ENCODE measurements at places on chromosomes 3 and 15.

GRCh38 chr15:93239591-93239990 is 150.6 kb upstream of the RGMA start:
- DNase-seq = no peak

- DNase-seq = no peak
Measured at GRCh38 chr3:69092030-69092516, 7.3 kb downstream of the ARL6IP5 start.

GRCh38 chr3:107106316-107106715 is 270.9 kb upstream of the CCDC54 start:
- no peak for DNase-seq

GRCh38 chr15:36447373-36447772 is 132.1 kb upstream of the CDIN1 start:
- DNase-seq = no peak

- DNase-seq = no peak
Measured at GRCh38 chr15:26660241-26660640, 112.6 kb downstream of the GABRB3 start.

GRCh38 chr3:184004476-184004875 is 13.2 kb downstream of the ABCC5 start:
- DNase-seq = no peak

- DNase-seq = no peak
Measured at GRCh38 chr15:57566834-57567233, 24.9 kb upstream of the MYZAP start.

GRCh38 chr3:40925231-40925630 is 274.1 kb upstream of the CTNNB1 start:
- DNase-seq = no peak

GRCh38 chr15:47987461-47987860 is 133.3 kb upstream of the SLC24A5 start:
- no peak for DNase-seq

DNA sequence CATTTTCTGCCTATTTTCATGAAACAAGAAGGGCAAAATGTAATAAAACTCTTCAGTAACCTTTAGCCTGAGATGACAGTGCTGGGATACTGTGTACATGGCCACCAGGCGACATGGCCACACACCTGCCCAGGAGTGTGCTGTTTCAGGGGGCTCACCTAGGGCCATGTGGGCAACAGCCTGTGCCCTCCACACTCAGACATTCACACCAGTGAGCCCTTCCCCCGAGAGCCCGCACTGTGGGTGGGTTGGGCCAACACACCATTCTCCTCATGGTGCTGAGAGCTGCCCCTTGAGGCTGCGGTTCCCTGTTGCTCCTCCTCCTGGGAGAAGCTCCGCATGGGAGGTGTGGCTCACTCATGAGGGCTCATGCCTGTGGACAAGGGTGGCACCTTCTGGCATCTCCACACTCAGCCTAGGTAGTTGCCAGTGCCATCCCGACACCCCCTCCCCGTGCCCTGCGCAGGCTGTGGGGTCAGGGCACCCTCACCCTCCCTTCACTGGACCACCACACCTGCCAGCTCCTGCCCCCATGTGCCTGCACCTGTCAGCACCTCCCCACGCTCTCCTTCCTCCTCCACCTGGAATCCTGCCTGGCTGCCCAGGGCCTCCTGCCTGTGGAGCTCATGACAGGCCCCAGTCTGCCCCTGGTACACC is 19.7 kb downstream of the OCA2 start:
- DNase-seq = no peak

GRCh38 chr3:170471149-170471548 is 52.5 kb downstream of the CLDN11 start:
- DNase-seq = no peak

GRCh38 chr3:134430950-134431445 is 54.8 kb downstream of the ANAPC13 start:
- DNase-seq = no peak

DNA sequence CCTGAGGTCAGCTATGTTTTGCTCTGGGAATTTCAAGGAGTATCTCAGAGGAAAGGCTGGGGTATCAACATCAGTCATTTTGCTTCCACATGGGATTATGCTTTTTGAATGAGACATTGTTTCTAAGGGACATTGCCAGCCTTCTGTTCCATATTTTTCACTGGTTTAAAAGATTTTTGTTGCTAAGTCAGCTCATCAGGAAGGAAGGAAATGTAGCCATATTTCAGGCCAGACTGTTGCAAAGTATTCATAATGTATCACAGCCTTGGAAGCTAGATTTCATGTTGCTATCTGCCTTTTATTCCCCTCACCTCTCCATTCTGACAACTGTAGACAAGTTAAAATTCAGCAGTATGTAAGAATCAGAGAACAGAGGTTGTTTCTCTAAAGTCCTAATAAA is 61.0 kb upstream of the CHRM5 start:
- DNase-seq = no peak

DNA sequence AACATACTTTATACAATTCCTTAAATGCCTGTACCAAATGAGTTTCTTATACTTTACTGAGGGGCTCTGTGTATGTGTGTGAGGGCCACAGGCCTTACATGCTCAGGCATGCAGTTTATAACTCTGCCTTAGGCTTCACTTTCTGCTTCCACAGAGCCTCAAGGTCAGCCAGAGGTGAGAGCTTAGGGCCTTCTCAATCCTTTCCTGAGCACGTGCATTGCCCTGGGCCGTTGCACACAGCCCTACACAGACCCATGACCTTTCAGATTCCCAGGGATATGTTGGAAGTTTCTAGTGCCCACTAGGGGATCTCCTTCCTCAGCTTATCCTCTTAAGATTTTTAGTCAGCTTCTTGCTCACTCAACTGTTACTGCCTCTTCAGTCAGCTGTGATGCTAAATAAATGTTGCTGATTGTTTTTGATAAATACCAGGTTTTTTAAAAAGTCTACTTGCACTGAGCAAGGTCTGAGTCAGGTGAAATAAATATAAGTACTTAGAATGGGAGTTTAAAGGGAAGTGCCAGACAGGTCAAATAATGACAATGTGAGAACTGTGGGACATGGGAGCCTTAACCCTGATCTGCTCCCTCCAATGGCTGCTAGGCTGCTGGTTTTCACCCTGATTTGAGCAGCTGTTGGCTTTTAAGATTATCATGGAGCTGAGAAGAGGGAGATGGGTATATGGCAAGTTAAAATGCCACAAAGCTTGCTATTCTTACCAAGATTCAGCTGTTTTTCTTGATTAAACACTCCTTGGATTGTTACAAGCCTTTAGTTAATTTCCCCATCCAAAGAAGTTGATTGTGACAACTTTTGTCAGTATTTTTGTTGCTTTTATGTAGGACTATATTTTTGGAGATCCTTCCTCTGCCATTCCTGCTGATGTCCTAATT is 169.5 kb downstream of the PLD1 start:
- no peak for DNase-seq

DNA sequence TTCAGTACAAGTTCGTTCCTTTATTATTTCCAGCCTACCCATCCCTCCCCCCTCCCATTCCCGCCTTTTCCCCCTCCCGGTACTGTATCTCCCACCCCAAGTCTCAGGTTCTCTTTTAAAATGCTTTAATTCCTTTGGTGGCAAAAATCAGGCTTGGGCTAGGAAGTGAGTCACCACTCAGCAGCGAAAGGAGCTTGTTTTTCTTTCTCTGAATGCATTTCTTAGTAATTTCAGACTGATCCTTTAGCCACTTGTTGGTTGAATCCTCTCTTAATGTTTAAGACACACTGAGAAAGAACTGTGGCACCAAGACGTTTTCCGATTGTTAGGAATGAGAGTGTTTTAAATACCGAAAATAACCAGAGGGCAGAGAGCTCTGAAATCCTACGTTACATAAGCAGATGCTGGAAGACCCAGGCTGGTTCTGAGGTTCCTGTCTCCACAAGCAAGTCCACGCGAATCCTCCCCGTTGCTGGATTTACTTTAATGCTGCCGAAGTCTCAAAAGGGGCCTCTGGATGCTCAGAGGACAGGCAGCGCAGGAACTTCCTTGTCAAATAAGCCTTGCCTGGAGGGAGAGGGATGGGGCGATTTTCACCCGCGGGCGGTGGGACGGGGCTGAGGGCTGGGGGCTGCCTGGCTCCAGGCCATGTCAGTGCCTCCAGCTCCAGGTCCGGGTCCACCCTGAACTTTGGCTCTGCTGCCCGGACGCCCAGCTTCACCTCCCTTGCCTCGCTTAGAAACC is 854 bp upstream of the COL8A1 start:
- DNase-seq = no peak

- no peak for DNase-seq
Measured at GRCh38 chr3:110793611-110794010, 278.0 kb upstream of the NECTIN3 start.

GRCh38 chr3:41874022-41874421 is 87.9 kb downstream of the ULK4 start:
- no peak for DNase-seq

- DNase-seq = no peak
Measured at GRCh38 chr15:74328331-74329056, 39.0 kb downstream of the CYP11A1 start.

- DNase-seq = no peak
Measured at GRCh38 chr3:72800869-72801268, 47.4 kb downstream of the SHQ1 start.

GRCh38 chr3:117661818-117662095 is 952.2 kb downstream of the TUSC7 start:
- DNase-seq = no peak

- no peak for DNase-seq
Measured at GRCh38 chr3:185537369-185537970, 14.9 kb downstream of the LIPH start.

DNA sequence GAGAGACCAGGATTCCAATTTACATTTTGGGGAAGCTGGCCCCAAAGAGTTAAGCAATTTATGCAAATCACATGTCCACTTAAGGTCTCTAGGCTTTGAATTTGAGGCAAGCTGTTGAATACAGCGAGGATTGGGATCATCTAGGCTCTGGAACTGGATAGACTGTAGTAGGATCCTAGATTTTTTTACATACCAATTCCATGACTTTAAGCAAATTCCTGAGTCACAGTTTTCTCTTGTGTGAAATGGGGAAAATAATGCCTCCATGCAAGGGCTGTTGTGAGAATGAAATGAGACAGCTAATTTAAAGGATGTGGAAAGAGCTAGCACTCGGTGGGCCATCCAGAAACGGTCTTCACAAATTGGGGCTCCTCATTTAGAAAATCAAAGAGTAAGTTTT is 103.4 kb downstream of the MINAR1 start:
- no peak for DNase-seq

DNA sequence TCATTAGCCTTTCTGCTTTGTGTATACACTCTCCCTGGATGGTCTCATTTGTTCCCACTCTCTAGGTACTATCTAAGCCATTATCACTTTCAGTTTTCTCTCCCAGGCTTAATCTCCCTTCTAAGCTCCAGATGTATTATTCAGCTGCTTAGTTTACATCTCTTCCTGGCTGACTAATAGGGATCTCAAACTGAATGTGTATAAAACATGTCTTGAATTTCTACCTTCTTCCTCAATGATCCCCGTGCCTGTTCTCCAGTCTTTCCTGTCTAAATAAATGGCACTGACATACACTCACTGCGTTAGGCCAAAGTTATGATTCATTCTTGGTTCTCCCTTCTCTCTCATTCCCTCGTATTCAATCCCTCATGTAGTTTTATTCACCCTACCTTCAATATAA is 127.3 kb downstream of the NR2F2 start:
- no peak for DNase-seq

DNA sequence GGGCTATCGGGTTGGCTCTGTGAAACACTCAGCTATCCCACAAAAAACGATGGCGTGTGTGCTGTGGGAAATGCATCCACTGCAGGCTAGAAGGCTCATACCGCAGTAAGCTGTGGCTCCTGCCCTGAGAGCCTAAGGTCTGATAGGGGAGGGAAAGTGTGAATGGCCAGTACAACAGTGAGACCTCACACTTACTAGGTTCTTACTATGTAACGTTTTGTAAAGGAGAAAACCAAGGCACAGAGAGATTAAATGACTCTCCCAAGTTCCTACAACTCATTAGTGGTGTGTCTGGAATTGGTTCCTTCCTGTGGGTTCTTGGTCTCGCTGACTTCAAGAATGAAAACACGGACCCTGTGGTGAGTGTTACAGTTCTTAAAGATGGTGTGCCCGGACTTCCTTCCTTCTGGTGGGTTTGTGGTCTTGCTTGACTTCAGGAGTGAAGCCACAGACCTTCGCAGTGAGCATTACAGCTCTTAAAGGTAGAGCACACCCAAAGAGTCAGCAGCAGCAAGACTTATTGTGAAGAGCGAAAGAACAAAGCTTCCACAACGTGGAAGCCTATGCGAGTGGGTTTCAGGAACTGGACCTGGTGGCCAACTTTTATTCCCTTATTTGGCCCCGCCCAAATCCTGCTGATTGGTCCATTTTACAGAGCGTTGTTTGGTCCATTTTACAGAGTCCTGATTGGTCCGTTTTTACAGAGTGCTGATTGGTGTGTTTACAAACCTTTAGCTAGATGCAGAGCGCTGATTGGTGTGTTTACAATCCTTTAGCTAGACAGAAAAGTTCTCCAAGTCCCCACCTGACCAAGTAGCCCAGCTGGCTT is 161.7 kb downstream of the POLR2M start:
- DNase-seq = no peak

GRCh38 chr3:50154476-50154839 is 666 bp upstream of the SEMA3F start:
- no peak for DNase-seq

DNA sequence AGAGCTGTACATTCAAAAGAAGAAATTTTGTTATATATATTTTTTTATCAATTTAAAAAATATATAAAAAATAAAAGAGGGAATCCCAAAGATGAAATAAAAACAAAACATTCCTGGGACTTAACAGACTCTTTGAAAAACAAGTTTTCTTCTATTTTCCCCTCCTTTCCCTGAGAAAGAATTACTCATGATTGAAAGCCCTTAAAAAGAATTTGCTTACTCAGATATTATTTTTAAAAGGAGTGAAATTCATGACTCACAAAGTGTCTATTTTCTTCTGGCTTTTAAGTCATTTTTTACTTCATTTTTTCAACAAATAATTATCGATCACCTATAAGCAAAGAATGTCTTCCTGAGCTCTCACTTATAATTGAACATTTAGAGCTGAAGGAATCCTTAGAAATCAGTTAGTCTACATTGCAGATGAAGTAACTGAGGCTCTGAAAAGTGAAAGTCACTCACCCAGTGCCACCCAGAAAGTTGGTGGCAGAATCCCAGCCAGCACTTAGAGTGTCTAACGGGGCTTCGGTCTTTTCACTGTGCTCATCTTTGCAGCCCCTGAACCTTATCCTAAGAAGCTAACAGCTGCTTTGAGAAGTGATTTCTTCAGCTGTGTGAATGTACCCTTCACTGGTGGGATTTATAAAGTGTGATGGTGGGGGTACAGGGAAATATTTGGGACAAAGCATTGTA is 42.5 kb upstream of the NUDT16 start:
- no peak for DNase-seq

GRCh38 chr3:50204804-50205412 is at the start of gene SLC38A3:
TSS of gene SLC38A3 (plus strand) at chr3:50205271. CDS start at chr3:50214200, 8,929 bp downstream.
- no peak for DNase-seq

- DNase-seq = no peak
Measured at GRCh38 chr3:12773030-12773709, 14.1 kb upstream of the TMEM40 start.
